ENCODE measurements at places on chromosomes 5 and 9. TPM values are rescaled to one million over a fixed set of nuclear protein-coding genes. Genes with fewer than 3 reads are reported as not detected.

GRCh38 chr5:59479086-59479485, 414.4 kb downstream of the PDE4D start:
- no peak overlapping the region for H3K27ac ChIP-seq
- no peak overlapping the region for H3K4me3 ChIP-seq

DNA sequence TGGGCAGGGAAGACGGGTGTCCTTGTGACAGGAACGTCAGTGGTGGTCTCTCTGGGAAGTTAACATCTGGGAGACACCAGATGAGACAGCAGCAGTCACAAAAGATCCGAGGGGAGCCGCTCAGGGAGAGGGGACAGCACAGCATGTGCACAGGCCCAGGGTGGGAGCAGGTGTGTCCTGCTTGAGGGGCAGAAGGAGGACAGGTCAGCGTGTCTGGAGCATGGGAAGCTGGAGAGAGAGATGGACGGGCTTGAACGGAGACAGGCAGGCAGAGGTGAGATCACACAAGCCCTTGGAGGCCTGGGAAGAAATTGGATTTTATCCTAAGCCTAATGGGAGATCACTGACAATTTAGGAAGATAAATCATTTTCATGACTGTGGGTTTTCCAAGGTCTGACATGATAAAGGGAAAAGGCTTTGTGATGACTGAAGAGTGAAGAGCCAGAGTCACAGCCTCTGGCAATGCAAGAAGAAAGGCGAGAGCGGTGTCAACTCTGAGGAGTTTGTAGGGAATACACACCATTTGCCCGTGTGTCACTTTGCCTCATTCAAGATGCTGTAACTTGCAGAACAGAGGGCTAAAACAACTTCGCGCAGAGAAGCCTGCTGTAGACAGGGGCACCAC, 88.3 kb downstream of the FSTL4 start:
- H3K27ac ChIP-seq: no peak overlapping the region
- H3K4me1 ChIP-seq: no peaks in the 10 kb centered on the region
- DNase-seq: no peak
- H3K27me3 ChIP-seq: no peaks in the 10 kb centered on the region
- H3K36me3 ChIP-seq: no peaks in the 10 kb centered on the region

DNA sequence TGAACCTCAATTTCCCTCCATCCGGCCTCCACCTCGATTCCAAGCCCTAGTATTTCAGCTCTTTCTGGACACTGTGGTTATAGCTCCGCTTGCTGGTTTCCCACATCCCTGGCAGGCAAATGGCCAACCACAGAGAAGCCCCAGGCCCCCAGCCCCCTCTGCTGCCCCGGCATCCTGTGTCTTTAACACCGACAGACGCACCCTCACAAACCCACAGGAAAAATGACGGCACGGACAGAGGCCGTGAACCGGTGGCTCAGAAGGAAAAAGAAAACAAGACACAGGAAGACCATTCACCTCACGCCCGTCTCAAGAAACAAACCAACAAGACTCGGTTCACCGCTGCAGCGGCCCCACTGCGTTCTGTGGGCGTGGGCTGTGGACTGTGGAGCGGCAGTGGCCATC, 1.5 kb upstream of the CLIC3 start:
- H3K4me1 ChIP-seq: peaks cover 15% of the 10 kb centered on the region
- H3K27me3 ChIP-seq: no peaks in the 10 kb centered on the region
- H3K36me3 ChIP-seq: no peaks in the 10 kb centered on the region
- no peak for DNase-seq
- H3K27ac ChIP-seq: no peak overlapping the region

- no peak overlapping the region for H3K27ac ChIP-seq
- no peak for DNase-seq
- H3K27me3 ChIP-seq: no peaks in the 10 kb centered on the region
Measured at GRCh38 chr5:627840-628239, 15.7 kb downstream of the CEP72 start.

DNA sequence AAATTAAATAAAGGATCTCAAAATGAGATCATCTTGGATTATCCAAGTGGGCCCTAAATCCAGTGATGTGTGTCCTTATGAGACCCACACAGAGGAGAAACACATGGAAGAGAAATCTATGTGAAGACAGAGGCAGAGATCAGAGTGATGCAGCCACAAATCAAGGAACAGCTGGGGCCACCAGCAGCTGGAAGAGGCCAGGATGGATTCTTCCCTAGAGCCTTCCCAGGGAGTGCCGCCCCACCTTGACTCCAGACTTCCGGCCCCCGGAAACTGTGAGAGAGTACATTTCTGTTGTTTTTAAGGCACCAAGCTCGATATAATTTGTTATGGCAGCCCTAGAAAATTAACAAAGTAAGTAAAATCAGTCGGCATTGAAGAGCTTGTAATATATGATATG, 286.9 kb downstream of the FBXL7 start:
- H3K4me1 ChIP-seq: no peaks in the 10 kb centered on the region
- no peaks in the 10 kb centered on the region for H3K27me3 ChIP-seq
- H3K4me3 ChIP-seq: no peak overlapping the region
- H3K27ac ChIP-seq: no peak overlapping the region
- H3K36me3 ChIP-seq: no peaks in the 10 kb centered on the region

TERT gene
- total RNA-seq: 23.1 TPM

ABLIM3 gene
- 0.56 TPM for total RNA-seq

All from H1 (cell line).